ENCODE measurements at places on chromosomes 5 and 9.
A peak's percentile ranks its signal among the peaks of the same experiment; 100 is the strongest.

- no peak for DNase-seq
Measured at GRCh38 chr9:93905473-93906133, 49.6 kb downstream of the BARX1 start.

DNA sequence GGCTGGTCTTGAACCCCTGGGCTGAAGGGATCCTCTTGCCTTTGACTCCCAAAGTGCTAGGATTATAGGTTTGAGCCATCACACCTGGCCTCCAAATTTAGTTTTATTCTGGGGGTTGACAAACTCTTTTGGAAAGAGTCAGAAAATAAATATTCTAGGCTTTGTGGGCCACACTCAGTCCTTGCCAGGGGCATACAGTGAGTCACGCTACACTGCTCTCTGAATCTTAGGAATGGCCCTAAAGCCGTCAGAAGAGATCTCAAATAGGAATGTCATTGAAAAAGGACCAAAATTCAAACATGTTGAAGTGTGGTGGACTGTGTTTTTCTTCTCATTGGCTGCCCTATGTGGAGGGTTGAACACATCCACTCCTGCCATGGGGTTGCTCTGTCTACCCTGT is 127.7 kb upstream of the BASP1 start:
- DNase-seq, result no peak

- no peak for DNase-seq
Measured at GRCh38 chr9:37248651-37249163, 128.3 kb downstream of the ZCCHC7 start.

DNA sequence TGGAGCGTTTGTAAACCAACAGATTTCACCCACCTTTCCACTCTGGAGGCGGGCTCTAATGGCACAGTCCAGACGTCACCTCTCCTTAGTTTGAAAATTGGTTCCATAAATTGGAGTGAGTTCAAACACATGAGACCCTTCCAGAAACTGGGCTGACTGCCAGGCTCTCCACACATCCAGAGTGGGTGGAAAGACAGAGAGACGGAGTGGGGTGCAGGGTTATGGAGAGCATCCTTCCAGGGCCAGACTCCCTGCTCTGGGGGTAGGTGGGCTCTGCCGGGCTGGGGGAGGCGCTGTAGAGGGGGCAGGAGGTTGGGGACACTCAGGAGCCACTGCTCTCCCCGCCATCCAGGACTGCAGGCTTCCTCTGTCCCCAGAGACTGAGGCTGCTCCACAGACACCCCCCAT is 104.7 kb upstream of the PHYKPL start:
- DNase-seq, result no peak

- DNase-seq, result no peak
Measured at GRCh38 chr5:159641371-159642039, 274.8 kb upstream of the ADRA1B start.

DNA sequence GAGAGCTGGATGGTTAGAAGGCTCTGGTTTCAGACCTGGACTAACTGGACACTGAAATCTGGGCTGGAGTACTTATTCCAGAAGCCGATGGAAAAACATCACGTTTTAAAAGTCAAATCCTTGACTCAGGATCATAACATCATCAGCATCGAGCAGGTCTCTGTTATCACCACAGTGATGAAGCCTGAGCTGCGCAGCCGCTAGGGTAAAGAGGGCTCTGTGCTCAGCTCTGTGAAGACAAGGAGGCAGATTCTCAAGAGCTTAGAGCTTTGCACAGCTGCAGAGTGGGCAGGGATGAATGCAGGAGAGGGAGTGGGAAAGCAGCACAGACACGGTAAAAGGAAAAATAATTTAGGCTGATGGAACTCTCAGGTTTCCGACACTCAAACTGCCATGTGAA is 208.8 kb upstream of the TAS2R1 start:
- DNase-seq, result no peak

DNA sequence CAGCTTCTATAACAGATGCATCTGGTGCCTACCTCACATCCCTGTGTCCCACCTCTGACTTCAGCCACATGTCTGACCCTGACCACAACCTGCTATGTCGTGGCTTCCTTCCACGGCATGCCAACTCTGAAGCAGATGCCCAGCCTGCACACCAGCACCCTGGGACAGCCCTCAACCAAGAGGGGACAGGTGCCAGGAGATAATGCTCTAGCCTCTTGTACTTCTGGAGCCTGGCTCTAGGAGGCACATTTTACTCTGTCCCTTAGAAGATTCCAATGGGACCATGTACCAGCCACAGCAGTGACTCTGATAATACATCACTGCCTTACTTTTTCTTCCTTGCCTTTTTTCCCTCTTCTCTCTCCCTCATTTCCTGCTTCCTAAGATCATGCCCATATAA is 51.4 kb downstream of the EBF1 start:
- no peak for DNase-seq

DNA sequence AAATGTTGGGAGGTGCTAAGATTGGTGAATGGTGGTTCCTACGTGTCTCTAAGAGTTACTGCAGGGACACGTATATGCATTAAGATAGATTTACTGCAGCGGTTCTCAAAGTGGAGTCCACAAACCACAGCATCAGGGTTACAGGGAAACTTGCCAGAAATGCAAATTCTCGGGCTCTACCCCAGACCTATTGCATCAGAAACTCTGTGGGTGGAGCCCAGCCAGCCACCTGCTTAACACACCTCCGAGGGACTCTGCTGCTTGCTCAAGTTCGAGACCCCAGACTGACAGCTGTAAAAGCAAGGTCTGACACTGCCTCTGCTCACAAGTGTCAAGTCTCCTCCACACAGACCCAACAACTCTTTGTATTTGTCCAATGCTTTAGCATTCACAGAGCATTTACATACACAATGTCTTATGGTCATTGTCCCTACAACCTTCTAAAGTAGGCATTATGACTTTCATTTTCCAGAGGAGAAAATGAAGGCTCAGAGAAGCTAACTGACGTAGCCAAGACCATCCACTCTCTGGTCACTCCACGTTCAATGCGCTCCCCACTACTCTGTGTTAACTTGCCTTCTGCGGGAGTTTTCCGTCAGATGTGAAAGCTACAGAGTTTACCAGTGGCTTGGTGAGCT is 48.8 kb downstream of the HSD17B3 start:
- DNase-seq, result no peak

DNA sequence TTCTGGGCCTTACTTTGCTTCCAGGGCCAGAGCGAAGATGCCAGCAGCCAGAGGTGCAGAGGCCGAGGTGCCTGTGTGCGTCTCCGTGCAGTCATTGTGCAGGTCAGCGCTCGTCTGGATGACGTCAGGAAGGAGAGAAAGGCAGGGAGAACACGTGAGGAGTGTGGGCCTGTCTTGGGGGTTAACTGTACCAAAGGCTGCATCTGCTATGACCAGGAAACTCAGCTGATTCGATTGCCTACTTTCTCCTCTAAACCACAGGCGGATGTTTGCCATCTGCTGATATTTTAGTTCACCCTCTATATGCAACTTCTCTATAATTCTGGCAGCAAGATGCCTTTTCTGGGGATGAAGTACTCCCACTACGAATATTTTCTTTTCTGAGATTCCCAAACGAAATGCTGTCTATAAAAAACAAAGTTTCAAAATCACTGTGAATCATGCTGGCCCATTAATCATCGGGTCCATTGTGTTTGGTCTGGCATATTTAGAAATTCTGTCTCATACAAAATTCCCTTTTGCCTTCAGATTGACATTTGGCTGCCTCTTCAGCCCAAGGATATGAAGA is 24.8 kb downstream of the PCSK1 start:
- DNase-seq, result no peak

DNA sequence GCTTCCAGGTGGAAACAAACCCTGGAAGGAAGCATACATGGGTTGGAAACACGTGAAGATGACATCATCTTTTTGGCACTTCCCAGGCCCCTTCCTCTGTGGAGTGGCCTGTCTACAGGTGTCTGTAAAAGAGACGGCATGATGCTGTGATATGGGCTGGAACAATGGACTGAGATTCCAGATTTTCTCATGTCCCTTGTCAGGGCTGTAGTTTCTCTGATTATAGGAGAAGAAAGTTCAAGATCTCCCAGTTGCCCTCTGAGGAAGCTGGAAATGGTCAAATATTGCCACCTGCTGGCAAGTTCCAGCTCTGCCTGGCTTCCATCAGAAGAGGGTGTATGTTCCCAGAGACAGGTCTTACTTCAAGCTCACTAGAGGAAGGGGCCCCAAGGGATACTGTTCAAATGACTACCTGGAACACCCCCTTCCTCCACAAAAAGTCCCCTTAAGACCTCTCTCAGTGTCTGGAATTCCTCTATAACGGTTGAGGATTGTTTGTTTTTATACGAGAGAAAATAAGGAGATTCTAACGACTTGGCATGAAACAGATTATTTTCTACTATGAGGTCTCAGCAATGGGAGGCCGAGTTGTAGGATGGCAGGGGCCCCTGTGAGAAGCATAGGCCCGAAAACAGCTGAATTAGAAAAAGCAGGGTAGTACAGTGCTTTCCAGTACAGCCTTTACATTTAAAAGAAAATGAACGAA is 7.3 kb upstream of the ANXA6 start:
- DNase-seq, result peak; percentile 76

DNA sequence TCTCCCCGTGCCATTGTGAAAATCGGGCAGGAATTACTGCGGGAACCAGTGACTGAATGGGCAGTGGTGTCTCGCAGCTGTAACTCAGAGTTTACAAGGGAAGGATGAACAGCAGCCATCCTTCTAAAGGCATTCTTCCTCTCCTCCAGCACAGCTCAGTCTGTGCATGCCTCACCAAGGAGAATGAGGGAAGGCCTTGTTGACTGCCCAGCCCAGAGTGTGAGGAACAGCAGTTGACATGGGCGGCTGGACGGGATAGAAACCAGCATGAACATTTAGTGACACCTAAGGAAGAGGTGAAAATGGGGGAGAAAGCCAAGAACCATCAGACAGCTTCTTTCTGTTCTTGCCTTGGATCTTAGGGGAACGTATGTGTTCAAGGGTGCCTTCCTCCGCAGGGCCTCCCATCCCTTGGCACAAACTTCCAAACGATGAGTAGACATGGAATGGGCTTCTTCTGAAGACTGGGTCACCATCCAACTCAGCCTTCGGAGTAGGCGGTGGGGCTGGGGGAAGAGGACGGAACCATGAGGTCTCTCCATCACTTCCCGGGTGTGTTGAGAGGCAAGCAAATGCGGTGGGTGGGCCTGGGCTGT is 887 bp upstream of the PDE8B start:
- DNase-seq, result no peak

DNA sequence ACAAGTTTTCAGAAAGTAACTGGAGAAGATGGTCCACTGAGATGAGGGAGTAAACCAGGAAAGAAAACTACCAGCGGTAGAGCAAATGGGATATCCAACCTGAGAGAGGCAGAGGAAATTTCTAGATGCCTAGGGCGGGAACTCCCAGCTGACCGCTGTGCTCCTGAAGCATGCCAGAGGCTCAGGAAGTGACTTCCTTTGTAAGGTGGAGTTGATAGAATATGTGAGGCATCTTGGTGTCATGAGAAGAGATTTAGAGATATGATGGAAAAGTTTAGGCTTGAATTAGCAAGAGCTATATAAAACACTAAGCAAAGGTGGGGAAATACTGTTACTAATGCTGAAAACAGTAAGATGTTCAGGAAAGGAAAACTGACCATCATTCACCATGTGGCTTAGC is 124.1 kb downstream of the C9orf152 start:
- DNase-seq, result no peak

DNA sequence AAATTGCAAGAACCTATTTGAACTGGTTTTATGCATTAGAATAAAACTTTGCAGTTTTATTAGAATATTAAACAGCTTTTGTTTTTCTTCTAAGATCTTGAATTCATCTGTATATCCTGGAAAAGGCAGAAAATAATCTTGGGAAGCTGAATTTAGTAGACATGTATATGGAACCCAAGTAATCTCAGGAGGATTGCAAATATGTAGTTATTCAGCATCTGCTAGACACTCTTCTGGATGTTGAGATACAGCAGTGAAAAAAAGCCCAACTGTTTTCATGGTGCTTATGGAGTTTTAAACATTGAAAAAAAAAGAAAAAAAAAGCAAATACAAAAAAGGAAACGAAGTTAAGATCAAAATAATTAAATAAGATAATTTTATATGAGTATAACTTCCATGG is 922.2 kb upstream of the SEMA6A start:
- no peak for DNase-seq

GRCh38 chr5:115977988-115978387 is 15.7 kb downstream of the LVRN start:
- DNase-seq, result peak; percentile 77

GRCh38 chr5:79261897-79262296 is 26.0 kb downstream of the JMY start:
- DNase-seq, result no peak

GRCh38 chr5:13809921-13810320 is 134.6 kb downstream of the DNAH5 start:
- DNase-seq, result no peak

DNA sequence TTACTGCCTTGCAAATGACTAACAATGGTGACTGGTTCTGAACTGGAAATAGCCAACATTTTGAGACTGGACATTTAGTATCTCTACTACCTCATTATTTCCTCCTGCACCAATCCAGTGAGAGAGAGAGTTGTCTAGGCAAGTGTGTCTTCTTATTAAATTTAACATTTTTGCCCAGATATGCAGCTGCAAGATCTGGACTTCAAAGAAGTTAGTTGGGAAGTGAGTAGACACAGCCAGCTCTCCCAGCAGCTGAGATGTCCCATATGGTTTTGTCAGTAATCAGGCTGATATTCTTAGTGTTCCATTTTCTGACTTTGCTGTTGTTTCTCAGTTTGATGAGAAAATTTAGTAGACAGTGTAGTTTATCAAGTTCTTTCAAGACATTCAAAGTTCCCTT is 1778.8 kb upstream of the CDH6 start:
- no peak for DNase-seq

- no peak for DNase-seq
Measured at GRCh38 chr5:151214614-151215545, 9.0 kb downstream of the CCDC69 start.

DNA sequence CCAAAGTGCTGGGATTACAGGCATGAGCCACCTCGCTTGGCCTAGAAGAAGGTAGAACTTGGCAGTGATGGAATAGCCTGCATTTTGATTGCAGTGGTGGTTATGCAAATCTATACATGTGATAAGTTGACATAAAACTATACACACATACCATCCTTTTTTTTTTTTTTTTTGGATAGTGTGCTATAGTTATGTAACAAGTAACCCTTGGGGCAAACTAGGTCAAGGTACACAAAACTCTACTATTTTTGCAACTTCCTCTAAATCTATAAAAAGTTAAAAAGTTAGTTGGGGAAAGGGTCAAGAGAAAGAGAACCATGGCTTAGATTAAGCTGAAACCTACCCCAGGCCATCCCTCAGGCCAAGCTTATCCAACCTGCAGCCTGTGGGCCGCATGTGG is 11.1 kb downstream of the TRIM14 start:
- no peak for DNase-seq

GRCh38 chr5:81852291-81853029 is 101.6 kb upstream of the SSBP2 start:
- peak; percentile 70 for DNase-seq

- DNase-seq, result no peak
Measured at GRCh38 chr9:128809036-128809599, 9.2 kb upstream of the ENDOG start.

DNA sequence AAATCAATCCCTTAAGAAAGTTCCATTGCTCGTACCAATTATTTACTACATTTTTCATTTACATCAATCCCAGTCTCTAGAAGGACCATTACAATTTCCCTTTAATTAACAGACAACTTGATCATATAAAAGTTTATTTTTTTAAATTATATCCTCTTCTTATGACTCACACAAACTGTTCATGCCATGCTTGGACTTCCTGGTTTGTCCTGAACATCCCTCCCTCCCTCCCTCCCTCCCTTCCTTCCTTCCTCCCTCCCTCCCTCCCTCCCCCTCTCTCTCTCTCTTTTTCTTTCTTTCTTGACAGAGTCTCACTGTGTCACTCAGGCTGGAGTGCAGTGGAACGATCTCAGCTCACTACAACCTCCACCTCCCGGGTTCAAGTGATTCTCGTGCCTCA is 11.6 kb upstream of the CLTB start:
- no peak for DNase-seq

GRCh38 chr9:93686127-93686879 is 109.9 kb downstream of the PHF2 start:
- no peak for DNase-seq
